ENCODE measurements at places on chromosomes 7 and 10. TPM values are rescaled to one million over a fixed set of nuclear protein-coding genes. Genes with fewer than 3 reads are reported as not detected.

- DNase-seq, result no peak
- H3K36me3 ChIP-seq, result peaks cover 13% of the 10 kb centered on the region
- no peak overlapping the region for H3K4me3 ChIP-seq
- H3K27ac ChIP-seq, result no peak overlapping the region
Observed at GRCh38 chr10:124014416-124015154, 78.8 kb downstream of the CHST15 start.

HYAL4 gene
- total RNA-seq, result not detected

- peaks cover 14% of the 10 kb centered on the region for H3K4me1 ChIP-seq
- H3K4me3 ChIP-seq, result no peak overlapping the region
Observed at GRCh38 chr7:75861636-75862035, 17.2 kb upstream of the RHBDD2 start.

ASZ1 gene
- total RNA-seq, result not detected

DNA sequence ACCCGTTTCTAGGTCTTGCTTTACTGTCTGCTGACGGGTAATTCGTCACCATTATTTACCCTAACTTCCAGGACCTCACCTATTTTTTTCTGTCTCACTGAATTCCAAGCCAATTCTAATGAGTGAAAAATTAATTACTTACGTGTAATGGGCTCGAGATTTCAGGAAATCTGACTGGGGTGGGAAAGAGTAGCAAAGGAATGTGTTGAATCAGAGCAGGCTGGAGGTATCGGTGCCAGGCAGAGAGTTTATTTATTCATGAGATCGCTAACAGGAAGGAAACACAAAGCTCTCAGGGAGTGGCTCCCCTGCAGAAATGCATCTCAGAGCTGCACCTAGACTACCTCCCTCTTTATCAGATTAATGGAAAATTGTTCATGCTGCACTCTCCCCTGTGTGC is 4.0 kb upstream of the DIP2C start:
- no peaks in the 10 kb centered on the region for H3K4me1 ChIP-seq
- no peaks in the 10 kb centered on the region for H3K36me3 ChIP-seq
- no peak for DNase-seq
- H3K27ac ChIP-seq, result no peak overlapping the region
- no peaks in the 10 kb centered on the region for H3K27me3 ChIP-seq

DNA sequence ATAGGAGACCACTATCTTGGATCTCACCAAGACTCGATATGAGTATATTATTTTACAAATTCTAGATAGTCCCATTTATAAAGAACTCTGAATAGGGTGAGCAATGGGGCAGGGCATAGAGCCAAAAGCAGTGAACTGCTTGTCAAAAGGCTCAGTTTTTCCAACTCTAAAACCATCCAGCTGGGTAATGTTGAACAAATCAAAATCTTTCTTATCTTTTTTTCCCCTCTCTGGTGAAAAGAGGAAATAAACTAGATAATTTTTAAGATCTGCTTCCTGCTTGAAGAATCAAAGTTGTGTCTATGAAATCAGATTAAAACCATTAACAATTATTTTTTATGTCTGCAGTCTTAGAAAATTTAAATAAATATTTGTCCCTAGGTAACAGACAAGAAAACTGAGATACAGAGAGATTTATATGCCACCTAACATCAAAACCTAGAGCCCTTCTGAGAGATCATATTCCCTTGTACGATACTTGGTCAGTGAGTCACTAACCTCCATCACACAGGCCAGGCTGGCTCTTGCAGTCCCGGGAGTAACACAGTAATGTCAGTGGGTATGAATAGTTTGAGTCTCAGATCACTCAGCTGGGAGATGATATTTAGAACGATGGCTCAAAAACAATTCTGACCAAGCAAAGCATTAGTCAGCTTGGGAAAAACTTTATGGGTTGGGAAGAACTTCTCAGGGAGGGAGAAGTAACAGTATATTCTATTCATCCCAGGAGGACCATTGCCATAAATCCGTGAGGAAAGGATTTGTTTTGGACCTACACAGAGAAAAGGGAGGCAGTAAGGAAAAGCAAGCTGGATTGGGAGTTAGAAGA is 178.8 kb downstream of the REEP3 start:
- no peaks in the 10 kb centered on the region for H3K27me3 ChIP-seq
- peaks cover 28% of the 10 kb centered on the region for H3K4me1 ChIP-seq
- no peak overlapping the region for H3K4me3 ChIP-seq
- H3K36me3 ChIP-seq, result no peaks in the 10 kb centered on the region
- H3K27ac ChIP-seq, result peak overlapping the region; percentile 82
- DNase-seq, result no peak

GRCh38 chr10:80196270-80196949 is 8.9 kb downstream of the ANXA11 start:
- no peaks in the 10 kb centered on the region for H3K27me3 ChIP-seq
- H3K27ac ChIP-seq, result peak overlapping the region; percentile 96
- peak; percentile 90 for DNase-seq
- peaks cover 92% of the 10 kb centered on the region for H3K4me1 ChIP-seq
- no peak overlapping the region for H3K4me3 ChIP-seq

- no peak for DNase-seq
- H3K36me3 ChIP-seq, result no peaks in the 10 kb centered on the region
- no peak overlapping the region for H3K27ac ChIP-seq
- no peaks in the 10 kb centered on the region for H3K4me1 ChIP-seq
- H3K27me3 ChIP-seq, result no peaks in the 10 kb centered on the region
Observed at GRCh38 chr10:92627845-92628480, 35.0 kb downstream of the KIF11 start.

GRCh38 chr7:150874401-150875198 is 22.3 kb downstream of the AOC1 start:
- H3K27ac ChIP-seq, result no peak overlapping the region
- no peaks in the 10 kb centered on the region for H3K36me3 ChIP-seq
- H3K4me3 ChIP-seq, result no peak overlapping the region
- H3K4me1 ChIP-seq, result peaks cover 5% of the 10 kb centered on the region
- no peaks in the 10 kb centered on the region for H3K27me3 ChIP-seq

ZNF488 gene
- total RNA-seq, result 0.41 TPM

DNA sequence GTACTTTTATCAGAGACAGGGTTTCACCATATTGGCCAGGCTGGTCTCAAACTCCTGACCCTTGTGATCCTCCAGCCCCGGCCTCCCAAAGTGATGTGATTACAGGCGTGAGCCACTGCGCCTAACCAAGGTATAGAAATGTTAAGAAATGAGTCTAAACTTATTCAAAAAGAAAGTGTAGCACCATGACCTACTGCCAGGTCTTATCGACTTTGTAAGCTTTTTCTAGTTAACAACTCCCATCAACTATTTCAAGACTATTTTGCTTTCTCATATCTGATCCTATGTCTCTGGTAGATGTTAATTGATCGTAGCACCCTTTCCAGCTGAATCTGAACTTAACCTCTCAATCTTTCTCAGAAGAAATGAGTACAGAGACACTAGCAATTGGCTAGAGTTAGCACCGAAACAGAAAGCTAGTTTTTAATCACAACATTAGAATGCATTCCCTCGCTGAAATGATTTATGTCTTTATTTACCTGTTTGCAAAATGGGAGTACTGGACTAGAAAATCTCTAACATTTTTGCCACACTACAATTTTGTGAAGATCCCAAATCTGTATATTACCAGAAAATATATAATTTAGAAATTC is 114.0 kb upstream of the HGF start:
- no peak overlapping the region for H3K27ac ChIP-seq
- no peaks in the 10 kb centered on the region for H3K4me1 ChIP-seq
- no peak overlapping the region for H3K4me3 ChIP-seq

DNA sequence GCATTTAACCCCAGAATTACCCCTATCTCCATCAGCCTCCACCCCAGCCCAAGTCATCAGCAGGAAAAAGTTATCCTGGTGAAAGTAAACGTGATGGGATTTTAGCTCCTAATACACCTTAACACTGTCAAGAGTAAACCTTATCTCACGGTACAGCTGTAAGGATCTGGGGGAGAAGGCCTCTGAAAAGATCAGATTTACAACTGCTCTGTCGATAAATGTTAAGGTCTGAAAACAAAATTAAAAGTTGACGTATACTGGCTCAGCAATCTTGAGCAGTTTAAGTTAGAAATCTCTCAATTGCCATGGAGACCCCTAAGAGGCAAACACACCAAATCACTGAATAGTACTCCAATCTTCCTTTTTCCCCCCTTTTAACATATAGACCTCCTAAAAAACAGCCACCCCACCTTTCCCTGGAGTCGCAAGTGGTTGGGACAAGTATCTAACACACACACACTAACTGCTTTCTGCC is 6.1 kb downstream of the SKAP2 start:
- H3K36me3 ChIP-seq, result no peaks in the 10 kb centered on the region
- H3K27ac ChIP-seq, result peak overlapping the region; percentile 86
- no peak for DNase-seq

- no peaks in the 10 kb centered on the region for H3K27me3 ChIP-seq
- peaks cover 10% of the 10 kb centered on the region for H3K4me1 ChIP-seq
- H3K4me3 ChIP-seq, result no peak overlapping the region
- DNase-seq, result no peak
Observed at GRCh38 chr10:88540351-88540750, 42.8 kb downstream of the RNLS start.

DNA sequence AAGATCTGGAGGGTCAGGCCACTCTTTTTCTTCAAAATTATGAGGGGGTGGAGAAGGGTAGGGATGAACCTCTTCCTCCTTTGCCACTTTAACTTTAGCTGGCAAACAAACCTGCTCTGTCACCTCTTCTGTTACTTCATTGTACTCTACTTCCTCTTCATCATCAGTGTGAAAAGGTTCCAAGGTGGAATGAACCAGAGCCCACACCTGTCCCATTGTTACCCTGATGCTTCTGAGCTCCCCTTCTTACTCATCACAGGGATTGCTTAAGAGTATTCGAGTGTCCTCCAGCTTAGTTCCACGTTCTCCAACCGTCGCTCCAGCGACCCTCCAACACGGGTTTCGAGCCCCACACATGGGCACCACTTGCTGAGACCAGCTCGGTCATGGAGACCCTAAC is 5.2 kb downstream of the MRPS24 start:
- peaks cover 12% of the 10 kb centered on the region for H3K36me3 ChIP-seq
- DNase-seq, result no peak
- no peak overlapping the region for H3K27ac ChIP-seq

DNA sequence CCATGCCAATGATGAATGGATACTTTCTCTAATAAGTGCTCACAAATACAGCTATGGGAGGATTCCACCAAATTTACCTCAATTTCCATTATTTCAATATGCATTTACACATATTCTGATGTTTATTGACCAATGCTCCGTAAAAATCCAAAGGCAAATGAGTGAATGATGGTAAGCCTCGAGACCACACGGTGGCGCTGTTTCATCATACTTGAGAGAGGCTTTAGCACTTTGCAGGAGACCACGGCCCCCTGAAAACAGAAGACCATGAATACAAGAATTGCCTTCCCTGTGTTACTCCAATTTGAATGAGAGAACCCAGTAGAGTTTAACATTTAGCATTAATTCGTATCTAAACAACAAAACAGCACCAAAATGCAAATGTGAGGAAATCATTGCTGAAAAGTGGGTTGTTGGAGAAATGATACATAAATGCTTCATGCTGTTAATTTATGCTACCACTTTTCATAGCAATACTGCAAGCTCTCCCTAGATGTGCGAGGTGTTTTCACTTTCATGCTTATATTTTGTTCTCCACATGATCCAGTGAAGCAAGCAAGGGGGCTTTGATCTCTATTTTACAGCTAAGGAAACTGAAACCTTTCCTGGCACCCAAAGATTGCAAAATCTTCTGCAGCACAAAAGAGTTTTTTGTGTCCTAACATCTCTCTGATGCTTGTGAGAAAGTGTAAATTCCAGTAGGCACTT is 35.4 kb downstream of the TRIL start:
- H3K4me1 ChIP-seq, result peaks cover 7% of the 10 kb centered on the region
- no peak overlapping the region for H3K27ac ChIP-seq
- peak; percentile 69 for DNase-seq
- no peaks in the 10 kb centered on the region for H3K27me3 ChIP-seq
- no peak overlapping the region for H3K4me3 ChIP-seq
- H3K36me3 ChIP-seq, result no peaks in the 10 kb centered on the region

DNA sequence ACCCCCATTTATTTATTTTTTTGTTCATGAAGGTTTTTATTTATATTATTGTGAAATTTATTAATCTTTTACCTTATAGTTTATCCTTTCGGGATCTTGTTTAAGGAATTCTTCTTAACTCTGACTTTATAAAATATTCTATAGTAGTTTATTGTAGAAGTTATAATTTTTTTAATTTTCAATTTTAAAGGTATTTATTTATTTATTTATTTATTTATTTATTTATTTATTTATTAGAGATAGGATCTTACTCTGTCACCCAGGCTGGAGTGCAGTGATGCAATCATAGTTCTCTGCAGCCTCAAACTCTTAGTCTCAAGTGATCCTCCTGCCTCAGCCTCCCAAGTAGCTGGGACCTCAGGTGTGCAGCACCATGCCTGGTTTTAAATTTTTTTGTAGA is 56.0 kb downstream of the NRF1 start:
- H3K4me1 ChIP-seq, result no peaks in the 10 kb centered on the region
- no peak overlapping the region for H3K27ac ChIP-seq
- no peaks in the 10 kb centered on the region for H3K27me3 ChIP-seq

GRCh38 chr10:124612611-124613498 is 131.3 kb downstream of the FAM53B start:
- peaks cover 3% of the 10 kb centered on the region for H3K36me3 ChIP-seq
- peaks cover 9% of the 10 kb centered on the region for H3K4me1 ChIP-seq
- DNase-seq, result no peak
- H3K27me3 ChIP-seq, result no peaks in the 10 kb centered on the region
- no peak overlapping the region for H3K4me3 ChIP-seq

UNCX gene
- total RNA-seq, result not detected

- no peak overlapping the region for H3K4me3 ChIP-seq
- no peak for DNase-seq
- H3K27ac ChIP-seq, result no peak overlapping the region
- no peaks in the 10 kb centered on the region for H3K27me3 ChIP-seq
- no peaks in the 10 kb centered on the region for H3K4me1 ChIP-seq
Observed at GRCh38 chr7:7848246-7848645, 120.3 kb upstream of the GLCCI1 start.

GPR158 gene
- total RNA-seq, result not detected

PODXL gene
- total RNA-seq, result 99.9 TPM

- no peak overlapping the region for H3K27ac ChIP-seq
- peaks cover 8% of the 10 kb centered on the region for H3K36me3 ChIP-seq
- H3K27me3 ChIP-seq, result no peaks in the 10 kb centered on the region
- peak; percentile 52 for DNase-seq
Observed at GRCh38 chr10:125081931-125082330, 78.4 kb downstream of the CTBP2 start.

GRCh38 chr10:77522268-77522809 is 115.3 kb downstream of the KCNMA1 start:
- no peak overlapping the region for H3K4me3 ChIP-seq
- no peaks in the 10 kb centered on the region for H3K36me3 ChIP-seq
- no peaks in the 10 kb centered on the region for H3K4me1 ChIP-seq
- no peaks in the 10 kb centered on the region for H3K27me3 ChIP-seq
- no peak overlapping the region for H3K27ac ChIP-seq
- DNase-seq, result no peak

Data from upper lobe of right lung (tissue), 1 donor.